Stomach (tissue), 19 donors: ENCODE measurements at places on chromosomes 2 and 18. TPM values are rescaled to one million over a fixed set of nuclear protein-coding genes. Genes with fewer than 3 reads are reported as not detected.

HOXD1 gene
- 0.23 TPM for polyA plus RNA-seq

CABYR gene
- 2.6 TPM for polyA plus RNA-seq

SOCS6 gene
- 4.4 TPM for polyA plus RNA-seq

G6PC2 gene
- polyA plus RNA-seq: not detected

PROM2 gene
- 14.5 TPM for polyA plus RNA-seq

COBLL1 gene
- 35.6 TPM for polyA plus RNA-seq

ALLC gene
- not detected for polyA plus RNA-seq

CMPK2 gene
- 2.4 TPM for polyA plus RNA-seq

MYOM1 gene
- 1.2 TPM for polyA plus RNA-seq

PRSS56 gene
- not detected for polyA plus RNA-seq

HOXD12 gene
- not detected for polyA plus RNA-seq

RBM45 gene
- polyA plus RNA-seq: 13.8 TPM

MAPRE2 gene
- polyA plus RNA-seq: 7.4 TPM

ACMSD gene
- not detected for polyA plus RNA-seq

ALK gene
- not detected for polyA plus RNA-seq

CCDC74A gene
- 7.3 TPM for polyA plus RNA-seq

FTCDNL1 gene
- polyA plus RNA-seq: 0.98 TPM

SERPINB13 gene
- 51.6 TPM for polyA plus RNA-seq

PIEZO2 gene
- 0.87 TPM for polyA plus RNA-seq

HMSD gene
- polyA plus RNA-seq: 0.19 TPM

BCL11A gene
- 1.2 TPM for polyA plus RNA-seq

RFX8 gene
- polyA plus RNA-seq: not detected

CGREF1 gene
- 2.3 TPM for polyA plus RNA-seq

CDH2 gene
- polyA plus RNA-seq: 1.3 TPM

GALR1 gene
- not detected for polyA plus RNA-seq

SCN2A gene
- polyA plus RNA-seq: 0.23 TPM

DSC1 gene
- polyA plus RNA-seq: not detected
